ENCODE measurements at places on chromosomes 16 and 17.

DNA sequence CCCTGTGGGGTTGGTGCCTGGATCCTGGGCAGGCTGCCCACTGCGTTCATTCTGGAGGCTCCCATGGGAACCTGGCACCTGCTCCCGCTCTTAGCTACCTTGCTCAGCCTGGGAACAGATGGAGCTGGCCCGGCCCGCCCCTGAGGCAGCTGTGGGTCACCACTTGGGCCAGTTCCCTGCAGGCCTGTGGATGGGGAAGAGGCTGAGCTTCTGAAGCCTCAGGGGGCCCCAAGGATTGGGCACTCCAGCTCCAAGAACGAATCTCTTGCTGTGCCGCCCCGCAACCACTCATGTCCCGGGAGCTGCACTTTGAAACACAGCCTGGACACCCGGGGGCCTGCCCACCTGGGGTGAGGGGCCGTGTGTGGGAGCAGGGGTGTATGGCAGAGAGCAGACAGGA lies 37.7 kb downstream of the BAHCC1 start:
- no peak for DNase-seq

GRCh38 chr16:17203424-17203823 lies 267.3 kb downstream of the XYLT1 start:
- no peak for DNase-seq

DNA sequence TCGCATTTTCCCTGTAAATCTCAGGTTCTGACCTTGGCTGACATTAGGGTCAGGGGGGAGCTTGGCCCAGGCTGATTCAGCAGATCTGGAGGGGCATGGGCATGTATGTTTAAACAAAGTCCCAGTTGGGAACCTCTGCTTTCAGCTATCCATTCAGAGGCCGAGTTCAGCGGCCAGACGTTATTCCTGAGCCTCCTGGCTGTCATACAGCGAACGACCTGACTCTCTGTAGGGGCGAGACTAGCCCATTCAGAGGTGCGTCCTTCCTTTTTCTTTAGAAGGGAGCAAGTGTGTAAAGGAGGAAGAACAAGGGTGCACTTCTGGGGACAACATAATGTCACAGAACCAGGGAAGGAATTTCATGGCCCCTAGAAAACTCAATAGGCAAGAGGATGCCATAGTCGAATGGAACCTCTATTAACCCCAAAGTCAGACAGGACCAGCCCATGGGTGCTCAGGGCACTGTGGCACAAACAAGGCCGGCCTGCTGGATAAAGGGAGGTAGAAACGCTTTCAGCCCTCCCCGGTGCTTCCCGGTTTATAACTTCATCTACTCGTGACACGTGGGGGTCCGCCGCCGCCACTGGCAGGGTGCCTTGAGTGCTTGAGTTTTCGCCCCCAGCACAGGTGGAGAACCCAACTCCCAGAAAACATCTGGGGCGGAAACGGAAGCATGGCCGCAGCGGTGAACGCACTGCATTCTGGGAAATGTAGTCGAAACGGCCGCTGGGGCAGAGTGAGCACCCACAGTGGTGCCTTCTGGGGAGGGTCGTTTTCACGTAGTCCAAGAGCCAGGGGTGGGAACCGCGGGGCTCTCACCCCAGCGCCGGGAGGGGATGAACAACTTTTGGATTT lies 33.2 kb upstream of the PLCG2 start:
- DNase-seq = peak; percentile 80

DNA sequence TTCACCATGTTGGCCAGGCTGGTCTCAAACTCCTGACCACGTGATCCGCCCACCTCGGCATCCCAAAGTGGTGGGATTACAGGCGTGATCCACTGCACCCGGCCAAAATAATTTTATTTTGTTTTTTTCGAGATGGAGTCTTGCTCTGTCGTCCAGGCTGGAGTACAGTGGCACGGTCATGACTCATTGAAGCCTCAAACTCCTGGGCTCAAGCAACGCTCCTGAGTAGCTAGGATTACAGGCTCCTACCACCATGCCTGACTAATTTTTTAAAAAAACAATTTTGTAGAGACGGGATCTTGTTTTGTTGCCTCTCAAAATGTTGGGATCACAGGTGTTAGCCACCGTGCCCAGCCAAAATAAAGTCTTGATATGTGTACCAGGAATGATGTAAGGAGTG lies 2.4 kb upstream of the TTLL6 start:
- no peak for DNase-seq

GRCh38 chr17:37274461-37274860 lies 101.3 kb upstream of the C17orf78 start:
- no peak for DNase-seq

Measured in CD4-positive, alpha-beta T cell treated with Interleukin-17A for 1 hour (primary cell).